ENCODE measurements at places on chromosomes 3 and 15.

DNA sequence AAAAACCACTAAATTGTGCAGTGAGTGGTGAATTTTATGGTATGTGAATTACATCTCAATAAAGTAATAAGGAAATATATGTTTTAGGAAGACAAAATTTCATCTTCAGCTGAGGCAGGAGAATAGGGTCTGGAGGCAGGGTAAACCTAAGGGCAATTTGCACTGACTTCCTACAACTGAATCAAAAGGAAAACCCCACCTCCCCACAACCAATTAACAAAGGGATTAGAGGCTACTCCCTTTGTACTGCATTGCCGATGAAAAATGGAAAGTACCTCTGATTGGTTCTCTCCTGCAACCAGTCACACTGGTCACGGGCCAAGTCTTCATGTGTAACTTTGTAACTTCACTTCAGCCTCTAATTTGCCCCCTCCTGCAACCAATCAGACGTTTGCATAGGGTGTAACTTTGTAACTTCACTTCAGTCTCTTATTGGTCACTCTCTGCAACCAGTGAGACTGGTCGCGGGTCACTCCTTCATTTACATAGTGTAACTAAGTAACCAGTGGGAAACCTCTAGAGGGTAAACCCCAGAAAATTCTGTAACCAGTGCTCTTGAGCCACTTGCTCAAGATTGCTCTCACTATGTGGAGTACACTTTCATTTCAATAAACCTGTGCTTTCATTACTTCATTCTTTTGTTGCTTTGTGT, 244.5 kb downstream of the CNTN4 start:
- DNase-seq, result no peak

DNA sequence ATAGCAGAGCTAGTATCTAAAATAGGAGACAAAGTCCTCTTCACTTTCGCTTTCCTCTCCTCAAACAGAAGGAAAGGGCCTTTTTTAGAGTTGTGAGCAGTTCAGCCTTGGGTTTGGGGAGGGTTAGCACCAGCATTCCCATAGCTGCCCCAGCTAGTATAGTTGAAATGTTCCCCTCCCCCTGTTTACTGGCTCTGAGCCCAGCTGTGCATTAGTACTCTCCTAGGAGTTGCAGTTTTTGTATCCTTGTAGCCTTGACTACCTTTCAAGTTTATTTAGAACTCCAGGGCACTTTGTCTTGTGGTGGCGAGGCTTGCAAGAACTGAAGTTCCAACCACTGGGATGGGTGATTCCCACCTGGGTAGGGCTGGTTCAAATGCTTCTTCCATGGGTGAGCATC, 245.1 kb upstream of the NAALADL2 start:
- DNase-seq, result peak; percentile 23

DNA sequence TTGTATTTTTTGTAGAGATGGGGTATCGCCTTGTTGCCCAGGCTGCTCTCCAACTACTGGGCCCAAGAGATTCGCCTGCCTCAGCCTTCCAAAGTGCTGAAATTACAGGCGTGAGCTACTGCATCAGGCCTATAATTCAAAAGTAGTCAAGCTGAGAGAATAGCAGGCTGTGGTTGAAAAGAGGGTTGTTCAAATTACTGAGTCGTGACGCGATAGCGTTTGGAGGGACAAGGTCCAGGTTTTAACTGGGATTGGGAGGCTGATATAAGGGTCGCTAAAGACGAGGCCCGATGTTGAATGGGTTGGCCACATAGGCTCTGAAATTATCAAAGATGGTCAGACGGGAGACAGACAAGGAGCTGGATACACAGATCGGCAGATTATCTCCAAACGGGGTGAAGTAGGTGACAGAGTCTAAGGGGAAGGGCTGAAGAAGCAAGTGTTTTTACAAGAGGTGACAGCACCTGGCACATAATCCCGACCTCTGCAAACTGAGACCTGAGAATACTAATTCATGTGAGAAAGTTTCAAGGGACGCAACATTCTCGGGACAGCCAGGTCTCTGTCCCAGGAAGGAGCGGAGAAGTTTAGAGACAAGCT, 759 bp upstream of the ARID3B start:
- no peak for DNase-seq

- DNase-seq, result peak; percentile 26
Measured at GRCh38 chr15:82943176-82943575, 9.3 kb downstream of the HOMER2 start.

GRCh38 chr3:54211097-54211496, 88.7 kb downstream of the CACNA2D3 start:
- DNase-seq, result peak; percentile 5

- DNase-seq, result no peak
Measured at GRCh38 chr3:50520849-50521248, 17.4 kb upstream of the CACNA2D2 start.

DNA sequence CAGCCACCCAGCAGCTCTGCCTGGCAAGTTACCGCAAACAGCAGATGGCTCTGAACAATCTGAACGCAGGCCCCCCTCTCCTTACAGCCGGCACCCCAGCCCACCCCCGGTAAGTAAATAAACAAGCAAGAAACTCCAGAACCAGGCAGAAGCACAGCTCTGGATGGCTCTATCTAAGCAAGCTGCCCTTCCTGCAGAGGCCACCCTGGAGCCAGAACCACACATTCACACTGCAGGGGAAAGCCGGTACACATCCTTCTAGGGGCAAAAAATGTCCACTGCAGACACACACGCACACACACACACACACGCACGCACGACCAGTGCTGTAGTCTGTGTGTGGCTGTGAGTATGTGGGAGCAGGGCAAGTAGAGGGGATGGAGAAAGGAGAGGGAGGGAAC, 63.9 kb downstream of the ADCY5 start:
- DNase-seq, result no peak

GRCh38 chr15:66703540-66703941, 1.5 kb downstream of the SMAD6 start:
- no peak for DNase-seq

- no peak for DNase-seq
Measured at GRCh38 chr15:70463453-70463834, 299.9 kb downstream of the UACA start.

DNA sequence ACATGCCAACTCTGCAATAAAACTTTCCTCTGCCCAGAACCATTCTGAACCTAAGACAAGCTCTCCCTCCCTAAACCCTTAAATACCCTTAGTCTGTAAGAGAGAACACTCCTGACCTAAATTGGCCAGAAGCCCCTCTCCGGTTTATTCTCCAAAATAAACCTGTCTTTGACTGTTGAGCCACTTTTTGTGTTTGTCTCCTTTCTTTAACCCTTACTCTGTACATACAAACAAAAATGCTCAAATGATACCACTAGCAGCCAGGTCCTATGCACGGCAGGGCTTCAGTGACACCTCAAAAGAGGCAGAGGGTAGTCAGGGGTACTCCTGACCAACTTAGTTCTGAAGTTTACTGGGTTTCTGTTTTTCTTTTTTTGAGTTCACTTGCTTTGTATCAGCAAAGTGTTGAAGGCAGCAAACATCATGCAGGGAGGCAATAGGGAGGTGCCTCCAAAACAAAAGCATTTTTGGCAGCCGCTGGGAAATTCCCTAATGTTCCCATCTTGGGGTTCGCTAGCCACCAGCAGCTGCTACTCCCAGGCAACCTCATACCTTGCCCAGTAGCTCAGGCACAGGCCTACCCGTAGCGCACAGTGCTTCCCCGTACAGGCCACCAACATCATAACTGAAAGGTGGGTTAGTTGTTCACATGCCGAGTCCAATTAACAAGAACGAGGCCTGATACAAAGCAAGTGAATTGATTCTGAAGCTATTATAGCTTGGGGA, 62.9 kb upstream of the GCNT3 start:
- no peak for DNase-seq

GRCh38 chr3:16319723-16320122, 54.7 kb downstream of the OXNAD1 start:
- no peak for DNase-seq

DNA sequence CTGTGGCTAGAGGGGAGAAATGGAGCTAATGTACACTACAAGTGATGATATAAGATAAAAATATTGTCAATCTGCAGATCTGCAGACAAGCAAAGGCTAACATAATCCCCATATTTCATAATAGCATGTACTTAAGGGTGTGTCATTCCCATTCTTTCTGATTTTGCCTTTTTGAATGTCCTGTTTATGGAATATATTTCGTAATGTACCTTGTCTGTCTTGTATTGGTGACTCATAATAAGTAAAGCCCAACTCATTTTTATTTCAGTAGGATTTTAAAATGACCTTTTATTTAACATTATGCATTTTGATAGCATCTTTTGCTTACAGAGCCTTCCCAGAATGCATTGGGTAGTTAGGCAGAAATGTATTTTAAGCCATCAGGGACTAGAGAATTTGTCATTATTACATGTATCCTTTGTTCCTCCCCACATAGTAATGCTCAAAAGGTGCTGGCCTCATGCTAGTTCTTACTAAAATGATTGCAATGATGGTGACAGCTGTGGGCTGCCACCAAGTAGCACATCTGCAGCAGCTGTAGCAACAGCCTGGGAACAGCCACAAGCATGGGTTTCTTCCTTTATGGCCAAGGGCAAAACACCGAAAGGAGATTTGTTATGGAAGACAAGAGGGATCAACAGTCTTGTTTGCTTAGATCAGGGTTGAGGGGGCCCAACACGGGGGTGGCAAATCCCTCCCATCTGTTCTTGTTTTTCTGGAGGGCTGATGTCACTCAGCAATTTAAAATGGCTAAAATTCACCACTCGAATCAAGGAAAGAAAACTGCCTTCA, 188.5 kb downstream of the CADPS start:
- peak; percentile 85 for DNase-seq

- DNase-seq, result no peak
Measured at GRCh38 chr3:168051531-168052471, 43.9 kb downstream of the GOLIM4 start.

DNA sequence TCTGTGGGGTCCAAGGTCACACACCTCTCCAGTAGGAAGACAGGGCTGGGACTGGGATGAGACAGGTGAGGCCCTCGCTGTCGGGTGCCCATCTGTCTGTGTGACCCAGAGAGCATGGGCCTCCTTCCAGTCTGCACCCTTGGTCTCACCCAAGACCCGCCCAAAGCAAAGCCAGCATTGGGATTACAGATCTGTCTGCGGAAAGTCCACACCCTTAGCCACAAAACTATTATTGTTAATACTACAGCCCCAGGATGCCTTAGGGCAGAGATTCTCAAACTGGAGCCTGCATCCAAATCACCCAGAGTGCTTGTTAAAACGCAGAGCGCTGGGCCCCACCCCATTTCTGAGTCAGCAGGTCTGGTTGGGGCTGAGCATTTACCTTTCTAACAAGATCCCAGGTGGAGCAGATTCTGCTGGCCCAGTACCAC, 58.5 kb upstream of the ZNF148 start:
- peak; percentile 79 for DNase-seq

- DNase-seq, result peak; percentile 70
Measured at GRCh38 chr15:87031540-87032230, 952.0 kb downstream of the AGBL1 start.

DNA sequence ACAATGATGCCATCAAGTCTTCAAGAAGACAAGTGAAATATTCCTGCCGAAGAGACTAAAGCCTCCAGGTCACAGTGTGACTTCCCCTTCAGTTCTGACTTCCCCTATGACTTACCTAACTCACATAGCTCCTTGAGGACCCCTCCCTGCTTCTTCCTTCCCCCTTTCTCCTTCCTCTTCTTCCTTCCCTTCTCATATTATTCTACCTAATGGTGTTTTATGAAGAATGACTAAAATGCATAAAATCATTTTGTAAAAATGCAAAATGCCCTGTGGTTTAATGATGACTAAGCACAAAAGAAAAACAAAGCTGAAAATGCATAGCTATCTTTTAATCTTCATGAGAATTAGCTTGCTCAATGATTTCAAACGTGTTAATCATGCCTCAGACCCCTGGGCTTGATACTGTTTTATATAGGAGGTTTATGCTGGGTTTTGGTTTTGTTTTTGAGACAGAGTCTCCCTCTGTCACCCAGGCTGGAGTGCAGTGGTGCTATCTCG, 26.1 kb upstream of the TM4SF4 start:
- peak; percentile 72 for DNase-seq

GRCh38 chr15:100200287-100200880, 141.4 kb downstream of the ADAMTS17 start:
- DNase-seq, result no peak

DNA sequence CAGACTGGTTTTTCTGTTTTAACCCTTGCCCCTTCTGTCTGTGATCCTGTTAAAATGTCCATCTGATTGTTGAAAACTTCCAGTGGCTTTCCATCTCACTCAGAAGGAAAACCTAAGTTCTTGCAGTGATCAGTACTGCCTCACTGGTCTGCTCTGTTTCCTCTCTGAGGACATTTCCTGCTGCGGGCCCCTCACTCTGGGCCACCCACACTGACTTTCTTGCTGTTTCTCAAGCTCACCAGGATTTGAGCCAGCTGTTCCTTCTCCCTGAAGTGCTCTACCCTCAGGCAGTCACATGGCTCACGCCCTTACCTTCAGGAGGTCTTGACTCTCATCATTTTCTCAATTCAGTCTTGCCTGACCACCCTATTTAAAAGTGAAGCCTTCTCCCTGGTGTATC, 1.8 kb downstream of the GRK7 start:
- no peak for DNase-seq

- DNase-seq, result no peak
Measured at GRCh38 chr15:72781631-72782030, 1.9 kb downstream of the ADPGK start.

DNA sequence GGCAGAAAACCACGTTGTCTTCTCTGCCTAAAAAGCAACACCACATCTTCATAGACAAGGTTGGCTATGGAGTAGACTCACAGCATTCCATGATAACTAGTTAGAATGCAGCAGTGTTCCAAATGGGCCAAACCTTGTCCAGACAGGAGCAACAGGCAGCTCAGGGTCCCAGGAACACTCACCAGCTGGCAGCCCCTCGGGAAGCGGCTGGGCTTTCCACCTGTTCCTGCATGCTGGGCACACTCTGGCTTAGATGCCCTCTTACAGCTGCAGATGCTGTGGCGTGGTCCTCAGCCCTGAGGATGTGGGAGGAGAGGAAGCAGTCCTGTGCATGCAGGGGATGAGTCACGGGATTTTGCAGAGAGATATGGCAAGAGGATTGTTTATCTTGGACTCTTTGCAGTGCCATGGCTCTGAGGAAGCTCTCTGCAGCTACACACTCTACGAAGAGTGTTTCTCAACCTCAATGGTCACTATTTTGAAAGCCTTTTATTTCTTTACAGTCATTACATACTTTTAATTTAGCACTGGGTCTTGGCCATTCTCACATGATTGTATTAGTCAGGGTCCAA, 11.3 kb downstream of the NRROS start:
- peak; percentile 49 for DNase-seq

DNA sequence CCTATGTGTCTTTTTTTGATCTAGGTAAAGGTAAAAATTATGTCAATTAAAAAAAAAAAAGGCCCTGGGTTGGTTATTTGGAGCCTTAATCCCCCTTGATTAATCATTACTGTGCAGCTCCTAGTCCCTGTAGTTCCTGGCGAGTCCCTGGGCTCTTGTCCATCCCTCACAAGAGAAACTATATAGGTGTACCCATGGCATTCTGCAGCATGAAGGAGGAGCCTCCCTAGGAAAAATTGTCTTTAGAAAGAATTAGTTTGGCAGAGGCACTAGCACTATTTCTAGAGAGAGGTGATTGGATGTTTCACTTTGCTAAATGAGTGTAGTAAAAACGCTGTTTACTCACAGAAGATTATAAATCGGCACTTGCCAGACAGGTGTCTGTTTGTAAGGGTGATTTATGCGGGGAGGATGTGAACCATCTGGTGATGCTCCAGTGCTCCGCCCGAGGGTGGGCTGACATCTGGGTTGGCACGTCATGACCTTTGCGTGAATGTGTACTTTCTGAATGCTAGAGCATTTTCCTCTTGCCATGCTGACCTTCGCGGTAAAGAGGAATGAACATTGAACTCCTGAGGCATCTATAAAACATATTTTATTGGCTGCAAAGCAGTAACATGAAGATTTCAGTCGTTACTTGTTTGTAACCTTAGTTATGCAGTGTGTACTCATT, 12.6 kb downstream of the PLCL2 start:
- peak; percentile 44 for DNase-seq

GRCh38 chr15:92011611-92012367, 158.3 kb downstream of the SLCO3A1 start:
- DNase-seq, result peak; percentile 76
